Stimulated activated CD4-positive, alpha-beta T cell treated with anti-CD3 and anti-CD28 coated beads, Interleukin-4, amount 100 ng/mL, for 4 hours (primary cell): ENCODE measurements at places on chromosomes 6 and 20.

DNA sequence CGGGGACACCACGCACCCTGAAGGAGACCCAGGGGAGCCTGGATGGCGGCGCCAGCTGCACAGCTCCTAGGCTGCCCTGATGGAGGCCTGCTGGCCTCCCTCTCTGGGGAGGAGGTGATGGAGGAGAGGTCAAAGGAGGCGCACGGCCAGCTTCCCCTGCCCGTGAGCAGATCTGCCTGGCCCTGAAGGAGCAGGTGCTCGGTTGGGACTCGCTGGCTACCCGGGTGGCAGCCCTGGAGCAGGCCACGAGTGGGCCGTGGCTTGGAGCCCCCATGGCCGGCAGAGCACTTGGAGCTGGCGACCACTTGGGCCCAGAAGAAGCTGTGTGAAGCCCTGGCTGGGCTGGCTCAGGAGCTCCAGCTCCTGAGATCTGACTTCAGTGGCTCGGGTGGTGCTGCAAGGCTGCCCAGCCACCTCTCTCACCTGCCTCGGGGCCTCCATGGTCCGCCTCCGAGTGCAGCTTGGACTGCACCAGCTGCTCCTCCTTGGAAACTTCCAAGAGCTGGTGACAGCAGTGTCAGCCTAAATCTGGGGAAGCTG is 7.5 kb upstream of the RAET1E start:
- DNase-seq: no peak

GRCh38 chr6:108163267-108163643 is 2.6 kb upstream of the NR2E1 start:
- DNase-seq: no peak

GRCh38 chr6:169087443-169088041 is 166.1 kb downstream of the THBS2 start:
- no peak for DNase-seq

DNA sequence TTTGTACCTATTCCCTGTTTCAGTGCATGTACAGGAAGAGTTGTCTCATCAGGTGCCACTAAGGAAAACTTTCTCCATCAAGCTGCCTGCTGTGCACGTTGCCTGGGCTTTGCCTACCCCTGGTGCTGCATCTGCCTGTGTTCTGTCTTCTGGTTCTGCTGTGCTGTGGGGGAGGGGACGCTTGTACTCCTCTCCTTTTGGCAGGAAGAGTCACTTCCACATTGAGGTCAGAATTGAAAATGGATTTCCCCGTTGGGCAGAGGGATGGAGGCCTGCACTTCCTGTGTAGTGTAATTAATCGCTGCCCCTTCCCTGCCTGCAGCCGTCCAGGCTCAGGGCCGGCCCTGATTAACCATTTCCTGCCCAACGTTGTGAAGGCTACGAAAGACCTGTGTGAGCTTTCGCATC is 153.3 kb downstream of the SCML4 start:
- no peak for DNase-seq

DNA sequence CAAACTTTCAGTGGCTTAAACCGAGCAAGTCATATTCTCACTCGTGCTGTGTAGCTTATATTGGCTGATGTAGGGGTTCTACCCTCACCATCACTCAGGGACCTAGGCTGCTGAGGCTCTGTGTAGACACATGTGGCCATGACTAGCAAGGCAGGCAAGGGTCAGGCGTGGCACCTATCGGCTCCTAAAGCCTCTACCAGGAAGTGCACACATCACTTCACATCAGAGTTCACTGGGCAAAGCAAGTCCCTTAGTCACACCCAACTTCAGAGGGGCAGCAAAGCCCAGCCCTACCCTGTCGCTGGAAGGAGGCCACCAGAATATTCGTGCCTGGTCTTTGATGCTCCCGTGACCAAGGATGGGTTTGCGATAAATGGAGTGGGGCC is 42.9 kb downstream of the PPP1R14C start:
- no peak for DNase-seq

DNA sequence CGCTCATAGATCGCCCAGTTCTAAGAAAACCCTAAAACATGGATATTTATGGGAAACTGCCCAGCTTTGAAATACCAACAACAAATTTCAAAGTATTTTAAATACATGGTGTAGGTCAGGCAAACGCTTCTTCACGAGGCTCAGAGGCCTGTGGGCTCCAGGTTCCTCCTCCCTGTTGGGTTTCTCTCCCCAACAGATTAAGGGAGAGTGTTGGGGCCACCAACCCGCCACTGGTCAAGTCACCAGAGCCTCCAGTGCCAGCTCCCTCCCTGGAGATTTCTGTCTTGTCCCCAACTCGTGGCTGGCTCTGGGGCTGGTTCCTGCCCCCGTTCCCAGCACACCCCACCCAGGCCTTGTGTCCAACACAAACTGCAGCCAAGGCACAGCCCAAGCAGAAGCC is 87.9 kb downstream of the PTPN1 start:
- no peak for DNase-seq

GRCh38 chr6:48075181-48075580 is 35.8 kb downstream of the PTCHD4 start:
- DNase-seq: no peak

DNA sequence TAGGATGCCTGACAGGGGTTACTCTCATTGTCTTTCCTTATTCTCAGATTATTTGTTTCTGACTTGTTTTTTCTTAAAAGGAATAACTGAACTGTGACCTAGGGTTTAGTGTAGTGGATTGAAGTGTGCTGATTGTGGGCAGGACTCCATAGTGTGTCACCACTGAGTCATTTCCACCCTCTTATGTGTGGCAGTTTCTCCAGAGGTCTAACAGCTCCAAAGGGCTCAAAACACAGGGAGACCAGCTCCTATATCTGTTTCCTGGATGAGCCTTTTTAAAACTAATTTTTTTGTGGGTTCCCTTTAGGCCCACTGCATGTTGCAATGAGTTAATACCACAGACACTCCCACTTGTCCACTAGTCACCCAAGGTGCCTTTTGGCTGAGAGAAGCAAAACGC is 951.1 kb upstream of the ADGRB3 start:
- no peak for DNase-seq

DNA sequence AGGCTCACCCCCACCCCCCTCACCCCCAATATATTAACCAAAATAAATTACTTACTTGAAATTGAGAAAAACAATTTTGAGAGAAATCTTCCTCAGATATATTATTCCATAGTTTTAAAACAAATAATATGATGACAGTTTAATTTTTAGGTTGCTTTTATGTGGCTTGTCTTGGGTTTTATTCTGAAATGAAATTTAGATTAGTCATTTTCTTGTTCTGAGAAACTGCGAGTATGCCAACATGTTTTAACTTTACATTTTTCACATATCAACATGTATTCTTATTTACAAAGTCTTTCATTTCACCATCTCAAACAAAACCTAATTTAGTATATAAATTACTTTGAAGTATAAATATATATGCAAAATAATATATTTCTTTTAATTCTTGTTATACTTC is 11.1 kb downstream of the REV3L start:
- no peak for DNase-seq

DNA sequence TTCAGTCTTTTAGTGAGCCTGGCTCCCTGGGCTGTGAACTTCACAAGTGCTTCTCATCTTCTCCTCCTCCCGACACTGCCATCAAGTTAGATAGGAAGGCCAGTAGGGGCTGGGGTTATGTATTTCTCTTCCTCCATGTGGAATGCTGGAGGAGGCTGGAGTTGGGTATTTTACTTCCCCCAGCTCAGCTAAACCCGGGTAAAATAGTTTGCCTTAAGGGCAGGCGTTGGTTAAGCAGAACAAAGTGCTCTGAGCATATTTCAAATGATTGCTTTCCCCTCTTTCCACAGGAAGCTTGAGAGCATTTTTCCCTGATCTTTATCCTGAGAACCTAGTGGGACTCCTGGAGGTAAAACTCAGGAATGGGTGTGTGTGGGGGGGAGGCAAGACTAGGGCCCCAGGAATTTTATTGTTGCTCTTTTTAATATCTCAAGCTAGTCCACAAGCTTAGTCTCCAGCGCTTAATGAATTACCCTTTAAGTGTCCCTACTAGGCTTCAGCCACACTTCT is 16.9 kb upstream of the SUPT3H start:
- no peak for DNase-seq

GRCh38 chr20:57142667-57143066 is 123.8 kb downstream of the BMP7 start:
- DNase-seq: no peak

- DNase-seq: no peak
Observed at GRCh38 chr6:84193114-84193708, 34.2 kb downstream of the CEP162 start.

DNA sequence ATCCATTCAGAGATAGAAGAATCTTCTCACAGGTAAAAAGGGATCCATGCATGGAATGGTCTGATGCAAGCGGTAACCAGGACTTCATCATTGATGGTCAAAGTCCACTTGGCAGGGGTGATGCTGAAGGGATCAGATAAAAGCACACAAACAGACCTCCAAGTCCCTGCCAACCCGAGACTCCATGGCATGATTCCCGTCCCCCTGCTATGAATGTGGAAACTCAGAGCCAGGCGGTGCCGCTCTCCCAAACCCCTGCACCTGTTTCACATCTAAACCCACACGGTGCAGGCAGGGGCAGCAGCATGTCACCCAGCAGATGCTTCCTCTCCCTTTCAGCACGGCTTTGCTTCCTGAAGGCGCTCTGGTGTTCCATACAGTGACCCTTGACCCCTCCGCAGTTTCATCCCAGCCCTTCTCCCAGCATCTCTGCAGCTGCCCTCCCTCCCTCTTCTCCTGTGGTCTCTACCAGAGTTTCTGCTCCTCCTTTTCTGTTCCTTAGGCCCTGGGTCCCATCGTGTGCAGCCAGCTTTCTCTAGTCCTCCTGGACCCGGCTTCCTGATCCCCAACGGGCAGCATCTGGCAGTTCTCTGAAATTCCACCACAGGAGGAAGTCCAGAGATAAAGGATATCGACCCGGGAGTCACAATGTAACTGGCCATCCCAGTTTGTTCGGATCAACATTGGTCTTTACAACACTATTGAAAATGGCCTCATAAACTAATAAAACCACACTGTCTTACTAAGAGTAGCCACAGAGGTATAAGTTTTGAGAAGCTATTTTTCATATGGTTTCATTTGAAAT is 235.0 kb downstream of the TTLL2 start:
- no peak for DNase-seq

GRCh38 chr6:84467296-84467695 is 239.9 kb upstream of the CEP162 start:
- DNase-seq: no peak

DNA sequence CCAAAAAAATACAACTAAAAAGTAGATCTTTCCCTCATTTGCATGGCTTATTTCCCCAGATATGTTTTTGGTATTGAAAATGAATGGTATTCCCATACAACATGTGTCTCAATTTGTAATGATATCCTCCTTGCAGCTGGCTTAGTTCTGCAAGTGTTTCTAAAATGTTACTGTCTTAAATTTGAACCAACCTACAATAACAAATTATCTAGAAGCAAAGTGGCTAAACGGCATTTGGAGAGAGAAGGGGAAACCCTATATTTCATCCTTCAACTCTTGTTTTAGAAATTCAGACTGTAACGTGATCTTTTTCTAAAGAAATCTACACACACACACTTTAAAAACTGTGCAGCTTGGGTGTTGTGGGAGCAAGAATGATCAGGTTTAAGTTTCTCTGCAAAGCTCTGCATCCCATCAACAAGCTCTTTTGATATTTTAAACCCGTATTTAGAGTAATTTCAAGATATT is 153.0 kb downstream of the SOBP start:
- no peak for DNase-seq

GRCh38 chr6:34701199-34701598 is 4.6 kb upstream of the ILRUN start:
- no peak for DNase-seq

DNA sequence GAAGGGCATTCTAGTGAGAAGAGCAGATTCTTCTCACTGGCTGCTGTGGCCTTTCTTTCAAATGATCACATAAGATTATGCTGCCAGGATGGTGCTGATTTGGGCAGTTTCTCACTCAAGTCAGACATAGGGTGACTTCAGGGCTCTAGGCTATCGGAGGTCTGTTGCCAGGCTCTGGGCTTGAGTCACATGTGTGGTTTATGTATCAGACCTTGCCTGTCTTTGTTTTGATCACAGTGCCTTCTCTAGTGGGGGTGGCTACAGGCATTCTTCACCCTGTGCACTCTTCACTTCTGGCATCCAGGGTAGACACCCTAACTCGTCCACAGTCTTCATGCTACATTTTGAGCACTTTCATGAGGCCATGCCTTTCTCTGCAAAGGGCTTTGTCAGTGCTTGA is 823.7 kb upstream of the MAN1A1 start:
- DNase-seq: no peak

GRCh38 chr20:35610833-35611427 is 4.7 kb upstream of the SPAG4 start:
- no peak for DNase-seq

DNA sequence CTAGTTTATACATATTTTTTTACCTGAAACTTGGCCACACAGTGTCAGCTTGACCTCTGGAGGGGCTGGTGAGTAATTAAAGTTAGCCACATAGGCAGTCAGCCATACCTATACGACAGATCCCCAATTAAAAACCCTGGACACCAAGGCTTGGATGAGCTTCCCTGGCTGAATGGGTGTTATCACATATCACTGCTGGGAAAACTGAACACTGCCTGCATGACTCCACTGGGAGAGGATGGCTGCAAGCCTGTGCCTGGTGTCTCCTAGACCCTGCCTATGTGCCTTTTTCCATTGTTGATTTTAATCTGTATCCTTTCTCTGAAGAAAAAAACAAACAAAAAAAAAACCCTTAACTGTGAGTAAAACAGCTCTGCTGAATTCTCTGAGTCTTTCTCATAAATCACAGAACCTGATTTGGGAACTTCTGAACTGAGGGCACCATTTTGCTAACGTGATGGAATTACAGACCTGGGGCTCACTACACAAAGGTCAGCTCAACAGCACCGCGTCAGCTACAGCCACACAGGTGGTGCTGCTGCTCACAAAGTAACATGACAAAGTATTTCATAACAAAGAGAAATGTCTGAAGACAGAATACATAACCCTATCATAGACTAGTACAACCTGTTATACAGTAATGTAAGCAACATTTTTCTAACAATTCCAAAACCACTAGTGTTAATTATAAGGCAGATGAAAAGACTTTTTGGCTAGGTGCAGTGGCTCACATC is 97.0 kb downstream of the SLC23A2 start:
- no peak for DNase-seq

DNA sequence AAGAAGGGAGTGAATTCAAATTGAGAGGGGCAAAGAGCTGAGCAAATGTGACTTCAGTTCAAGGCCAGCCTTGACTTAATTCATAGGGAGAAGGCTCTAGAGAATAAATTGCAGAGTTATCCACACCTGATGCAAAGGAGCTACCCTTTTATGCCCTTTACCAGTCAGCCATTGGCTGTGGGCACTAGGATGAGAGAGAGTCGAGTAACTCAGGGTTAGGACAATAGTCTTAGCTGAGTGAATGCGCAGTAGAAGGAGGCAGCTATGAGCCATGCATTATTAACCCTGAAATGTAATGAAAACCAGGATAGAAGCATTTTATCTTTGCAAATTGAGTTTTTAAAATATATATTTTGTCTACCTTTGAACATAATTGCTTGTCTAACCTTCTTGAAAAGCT is 63.0 kb upstream of the TINAG start:
- DNase-seq: no peak

- no peak for DNase-seq
Observed at GRCh38 chr6:159079367-159079766, 34.6 kb upstream of the TAGAP start.

- DNase-seq: no peak
Observed at GRCh38 chr6:17881085-17881858, 106.2 kb downstream of the KIF13A start.

- DNase-seq: no peak
Observed at GRCh38 chr20:37760322-37760721, 66.5 kb downstream of the CTNNBL1 start.
